AML-193 (cell line): ENCODE measurements at places on chromosomes 16 and 17.

DNA sequence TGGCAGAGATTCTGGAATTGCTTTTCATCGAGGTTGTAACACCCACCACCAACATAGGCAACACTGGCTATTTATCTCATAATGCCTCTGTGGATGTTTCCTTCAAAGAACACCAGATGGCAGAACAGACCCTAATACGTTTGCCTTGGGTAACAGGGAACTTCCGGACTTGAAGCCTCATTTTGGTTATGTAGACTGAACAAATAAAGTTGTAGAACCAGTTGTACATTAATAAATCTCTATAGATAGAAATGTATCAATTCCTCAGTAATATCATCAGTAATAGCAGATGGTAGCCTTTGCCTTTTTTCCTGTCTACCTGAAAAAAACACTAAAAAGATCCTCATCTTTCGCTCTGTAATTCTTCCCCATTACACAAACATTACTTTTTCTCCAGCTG is 25.9 kb upstream of the APOH start:
- DNase-seq: peak; percentile 81

DNA sequence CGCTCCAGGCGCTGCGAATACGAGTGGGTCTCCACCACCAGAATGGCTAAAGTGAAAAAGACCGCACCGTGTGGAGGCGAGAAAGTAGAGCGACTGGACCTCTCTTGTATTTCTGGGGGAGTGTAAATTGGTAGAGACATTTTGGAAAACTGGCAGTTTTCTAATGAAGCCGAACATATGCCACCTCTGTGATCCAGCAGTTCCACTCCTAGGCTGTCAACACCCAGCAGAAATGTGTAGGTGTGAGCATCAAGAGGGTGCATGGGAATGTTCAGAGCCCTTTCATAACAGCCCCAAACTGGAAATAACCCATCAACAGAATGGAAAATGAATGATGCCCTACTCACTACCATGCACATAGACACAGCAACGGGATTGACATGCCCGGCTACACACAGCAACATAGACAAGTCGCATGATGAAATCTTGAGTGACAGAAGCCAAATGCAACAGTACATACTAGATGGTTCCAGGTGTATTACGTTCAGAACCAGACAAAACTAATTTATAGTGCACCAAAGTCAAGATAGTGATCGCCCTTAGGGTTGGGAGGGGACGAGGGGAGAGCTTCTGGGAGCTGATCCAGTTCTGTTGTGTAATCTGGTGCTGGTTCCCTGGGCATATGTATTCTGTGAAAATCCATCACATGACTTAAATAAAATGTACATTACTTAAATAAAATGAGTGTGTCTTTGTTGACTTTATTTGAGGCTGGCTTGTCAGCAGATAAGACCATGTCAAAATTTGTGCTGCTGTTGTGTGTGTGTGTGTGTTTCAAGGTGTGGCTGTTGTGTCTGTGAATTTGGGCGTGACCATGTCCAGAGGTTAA is 877 bp upstream of the BCL7C start:
- DNase-seq: no peak

GRCh38 chr16:1899641-1900451 is 18.4 kb downstream of the HS3ST6 start:
- DNase-seq: no peak

DNA sequence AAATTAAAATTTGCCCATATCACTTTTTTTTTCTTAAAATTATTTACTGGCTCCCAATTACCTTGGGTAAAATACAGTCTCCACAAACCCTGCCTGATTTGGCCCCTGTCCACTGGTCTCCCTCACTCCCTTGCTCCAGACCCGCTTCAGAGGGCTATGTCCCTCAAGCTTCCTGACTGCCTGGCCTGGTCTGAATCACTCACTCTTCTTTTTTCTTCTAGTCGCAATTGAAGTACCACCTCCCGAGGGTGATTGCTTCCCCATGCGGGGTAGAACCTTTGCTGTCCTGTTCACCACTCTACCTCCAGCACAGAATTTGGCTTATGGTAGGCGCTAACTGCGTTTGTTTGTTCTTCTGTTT is 598 bp upstream of the PGAP3 start:
- DNase-seq: no peak

GRCh38 chr16:57444711-57445110 is 2.5 kb downstream of the CIAPIN1 start:
- no peak for DNase-seq

- no peak for DNase-seq
Observed at GRCh38 chr17:9648521-9649110, 3.3 kb downstream of the USP43 start.

GRCh38 chr16:2529961-2530628 is 1.1 kb downstream of the CEMP1 start:
- no peak for DNase-seq

GRCh38 chr17:10247810-10248209 is 49.4 kb upstream of the GAS7 start:
- no peak for DNase-seq

- no peak for DNase-seq
Observed at GRCh38 chr16:10995565-10995964, 51.2 kb downstream of the CLEC16A start.

- DNase-seq: no peak
Observed at GRCh38 chr16:67542464-67542863, 13.8 kb downstream of the RIPOR1 start.
